ENCODE measurements at places on chromosomes 2 and 18.

- no peak for DNase-seq
Observed at GRCh38 chr2:204613635-204614034, 68.4 kb downstream of the PARD3B start.

GRCh38 chr18:70376914-70377258, 88.0 kb downstream of the SOCS6 start:
- no peak for DNase-seq

GRCh38 chr18:41933778-41934177, 21.3 kb upstream of the PIK3C3 start:
- DNase-seq: no peak

GRCh38 chr2:212173756-212174510, 364.7 kb downstream of the ERBB4 start:
- no peak for DNase-seq
